ENCODE measurements at places on chromosomes 13 and 19. TPM values are rescaled to one million over a fixed set of nuclear protein-coding genes. Genes with fewer than 3 reads are reported as not detected.

Gene CALR3
- not detected for total RNA-seq

Gene TTC9B
- not detected for total RNA-seq

Gene SPC24
- 3.9 TPM for total RNA-seq

DNA sequence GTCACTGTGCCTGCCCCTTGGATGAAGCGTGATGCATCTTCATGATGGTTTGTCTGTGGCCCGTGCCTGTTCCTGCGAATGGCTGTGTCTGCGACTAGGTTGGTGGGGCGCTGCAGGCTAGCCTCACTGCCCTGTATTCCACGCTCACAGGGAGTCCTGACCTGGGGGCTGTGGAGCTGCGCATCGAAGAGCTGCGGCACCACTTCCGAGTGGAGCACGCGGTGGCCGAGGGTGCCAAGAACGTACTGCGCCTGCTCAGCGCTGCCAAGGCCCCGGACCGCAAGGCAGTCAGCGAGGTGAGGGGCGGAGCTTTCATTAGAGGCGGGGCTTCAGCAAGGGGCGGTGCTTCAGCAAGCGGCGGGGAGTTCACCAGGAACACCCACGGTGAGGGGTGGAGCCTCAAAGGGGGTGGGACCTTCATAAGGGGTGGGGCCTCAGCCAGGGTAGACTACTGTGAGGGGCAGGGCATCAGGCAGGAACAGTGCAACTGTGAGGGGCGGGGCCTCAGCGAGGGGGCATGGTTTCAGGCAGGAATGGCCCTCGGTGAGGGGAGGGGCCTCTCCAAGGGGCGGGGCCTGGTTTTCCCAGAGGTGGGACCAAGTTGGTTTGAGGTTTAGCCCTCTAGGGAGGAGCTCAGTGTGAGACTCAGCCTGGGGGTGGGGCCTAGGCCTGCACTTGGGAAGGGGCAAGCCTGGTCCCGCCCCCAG is 17.2 kb downstream of the PKN1 start:
- DNase-seq: no peak

GRCh38 chr13:40502236-40502635 is 164.2 kb downstream of the FOXO1 start:
- DNase-seq: no peak

DNA sequence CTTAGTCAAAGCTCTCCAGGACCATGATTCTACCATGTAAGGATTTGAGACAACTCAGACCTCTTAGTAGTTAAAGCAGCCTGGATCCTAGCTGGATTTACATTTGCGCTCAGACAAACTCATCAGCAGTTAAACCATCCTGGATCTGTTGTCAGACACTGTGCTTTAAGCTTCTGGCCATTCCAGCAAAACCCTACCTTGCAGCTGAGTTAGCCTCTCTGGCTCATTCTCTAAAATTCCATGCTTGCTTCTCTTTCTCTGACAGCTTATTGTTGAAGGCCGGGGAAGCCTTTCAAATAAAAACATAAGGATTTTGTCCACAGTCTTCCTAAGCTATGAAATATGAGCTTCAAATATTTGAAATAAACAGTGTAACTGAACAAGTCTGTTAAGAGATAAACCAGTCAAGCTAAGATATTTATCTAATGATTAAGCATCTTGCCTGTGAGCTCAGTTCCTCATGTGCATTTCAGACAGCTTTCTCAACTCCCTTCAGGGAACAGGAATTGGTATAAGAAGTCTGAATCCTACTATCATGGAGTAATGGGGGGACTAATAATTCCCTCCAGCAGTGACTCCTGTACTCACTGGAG is 89.3 kb downstream of the SLAIN1 start:
- DNase-seq: no peak

Gene C1QTNF9
- not detected for total RNA-seq

Gene NLRP11
- not detected for total RNA-seq

DNA sequence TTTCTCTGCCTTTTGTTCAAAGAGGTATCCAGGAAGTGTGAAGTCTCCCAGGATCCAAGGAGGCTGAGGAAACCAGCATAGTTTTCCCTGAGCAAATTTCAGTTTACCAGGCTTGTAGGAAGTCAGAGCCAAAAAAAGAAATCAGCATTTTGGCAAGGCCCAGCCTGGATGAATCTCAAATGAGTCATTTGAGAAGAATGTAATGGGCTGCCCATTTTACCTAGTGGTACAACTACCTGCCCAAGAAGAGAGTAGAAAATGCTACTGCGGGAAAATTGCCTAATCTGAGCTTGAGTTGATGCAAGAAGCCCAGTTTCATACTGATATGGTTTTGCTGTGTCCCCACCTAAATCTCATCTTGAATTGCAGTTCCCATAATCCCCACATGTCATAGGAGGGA is 284.1 kb upstream of the ZNF507 start:
- no peak for DNase-seq

DNA sequence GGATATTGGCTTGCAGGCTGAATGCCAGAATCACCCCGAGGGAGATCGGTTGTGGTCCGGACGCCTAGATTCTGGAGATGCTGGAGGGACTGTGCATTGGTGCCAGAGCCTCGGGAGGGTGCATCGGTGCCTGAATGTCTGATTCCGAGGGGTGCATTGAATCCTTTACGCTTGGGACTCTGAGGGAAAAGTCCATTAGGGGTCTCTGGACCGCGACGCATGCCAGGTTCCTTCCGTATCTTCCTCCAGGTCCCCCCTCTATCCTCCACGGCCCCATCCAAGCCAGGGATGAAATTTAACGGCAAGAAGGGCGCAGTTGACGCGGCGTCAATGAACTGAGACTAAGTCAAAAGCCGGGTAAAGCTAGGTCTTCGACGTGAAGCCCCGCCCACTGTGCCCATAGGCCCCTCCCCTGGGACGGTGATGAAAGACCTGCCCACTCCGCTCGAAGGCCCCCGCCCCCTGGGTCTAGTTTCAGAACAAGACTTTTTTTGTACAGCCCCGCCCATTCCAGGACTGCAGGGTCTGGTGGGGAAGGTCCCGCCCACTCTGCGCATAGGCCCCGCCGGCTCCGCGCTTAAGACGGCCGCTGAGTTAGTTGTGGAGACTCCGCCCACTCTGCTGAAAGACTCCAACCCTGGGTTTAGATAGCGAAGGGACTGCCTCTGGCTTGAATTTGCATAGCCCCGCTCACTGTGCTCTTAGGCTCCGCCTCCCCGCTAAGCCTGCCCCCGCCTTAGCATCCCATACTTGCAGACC is 737 bp downstream of the ZNF575 start:
- peak; percentile 100 for DNase-seq

GRCh38 chr13:20197361-20197834 is 4.7 kb upstream of the GJB2 start:
- no peak for DNase-seq

GRCh38 chr13:46355901-46356590 is 31.0 kb downstream of the RUBCNL start:
- no peak for DNase-seq

DNA sequence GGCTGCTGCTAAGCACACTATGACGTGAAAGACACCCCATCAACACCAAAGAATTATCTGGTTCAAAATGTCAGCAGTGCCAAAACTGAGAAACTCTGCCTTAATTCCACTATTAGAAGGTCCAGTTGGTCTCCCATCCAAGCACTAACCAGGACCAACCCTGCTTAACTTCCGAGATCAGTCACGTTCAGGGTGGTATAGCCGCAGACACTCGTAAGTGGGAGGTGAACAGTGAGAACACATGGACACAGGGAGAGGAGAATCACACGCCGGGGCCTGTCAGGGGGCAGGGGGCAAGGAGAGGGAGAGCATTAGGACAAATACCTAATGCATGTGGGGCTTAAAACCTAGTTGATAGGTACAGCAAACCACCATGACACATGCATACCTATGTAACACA is 83.4 kb downstream of the C13orf42 start:
- DNase-seq: no peak

GRCh38 chr13:51577690-51578089 is 6.6 kb upstream of the WDFY2 start:
- no peak for DNase-seq

GRCh38 chr13:93900731-93901130 is 578.8 kb downstream of the DCT start:
- DNase-seq: no peak

Gene PCSK4
- 2.0 TPM for total RNA-seq

Gene KLK7
- total RNA-seq: not detected

DNA sequence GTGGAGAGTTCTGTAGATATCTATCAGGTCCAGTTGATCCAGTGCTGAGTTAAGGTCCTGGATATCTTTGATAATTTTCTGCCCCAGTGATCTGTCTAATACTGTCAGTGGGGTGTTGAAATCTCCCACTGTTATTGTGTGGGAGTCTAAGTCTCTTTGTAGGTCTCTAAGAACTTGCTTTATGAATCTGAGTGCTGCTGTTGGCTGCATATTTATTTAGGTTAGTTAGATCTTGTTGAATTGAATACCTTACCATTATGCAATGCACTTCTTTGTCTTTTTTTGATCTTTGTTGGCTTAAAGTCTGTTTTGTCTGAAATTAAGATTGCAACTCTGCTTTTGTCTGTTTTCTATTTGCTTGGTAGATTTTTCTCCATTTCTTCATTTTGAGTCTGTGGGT is 15.4 kb downstream of the AP1M1 start:
- DNase-seq: no peak

DNA sequence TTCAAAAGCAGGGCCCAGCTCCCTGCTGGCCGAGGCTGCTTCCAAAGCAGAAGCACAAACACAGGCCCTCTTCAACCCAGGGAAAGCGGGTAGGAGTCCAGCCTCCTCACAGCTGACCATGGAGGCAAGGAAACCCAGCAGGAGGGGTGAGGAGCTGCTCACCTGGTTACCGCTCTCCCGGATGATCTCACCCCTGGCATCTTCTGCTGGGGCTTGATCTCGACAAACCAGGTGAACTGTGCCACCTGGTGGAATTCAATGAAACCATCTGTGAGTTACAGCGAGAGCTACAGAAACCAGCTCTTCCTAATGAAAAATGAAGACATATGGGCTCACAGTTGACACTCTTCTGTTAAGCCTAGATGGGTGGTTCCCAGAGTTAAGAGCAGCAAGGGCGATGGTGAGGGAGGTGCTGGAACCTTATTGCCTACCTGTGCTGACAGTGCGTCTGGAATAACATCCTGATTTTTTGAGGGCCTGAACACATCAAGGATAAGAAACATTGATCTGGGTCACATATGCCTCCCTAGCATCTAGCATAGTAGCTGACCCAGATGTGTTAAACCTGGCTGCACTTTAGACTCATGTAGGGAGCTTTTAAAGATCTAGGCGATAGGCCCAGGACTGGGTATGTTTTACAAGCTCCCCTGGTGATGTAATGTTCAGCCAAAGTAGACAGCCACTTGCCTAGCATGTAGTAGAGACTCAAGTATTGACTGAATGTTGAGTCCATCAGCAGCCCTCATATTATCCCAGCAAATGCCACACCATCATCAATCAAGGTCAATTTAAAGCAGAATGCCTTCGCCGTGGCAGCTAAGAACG is 6.1 kb downstream of the DHRS12 start:
- peak; percentile 71 for DNase-seq

Gene ZNF358
- total RNA-seq: 64.5 TPM

GRCh38 chr13:33859691-33860303 is 41.8 kb downstream of the RFC3 start:
- DNase-seq: no peak

Gene PDE4A
- 14.7 TPM for total RNA-seq

DNA sequence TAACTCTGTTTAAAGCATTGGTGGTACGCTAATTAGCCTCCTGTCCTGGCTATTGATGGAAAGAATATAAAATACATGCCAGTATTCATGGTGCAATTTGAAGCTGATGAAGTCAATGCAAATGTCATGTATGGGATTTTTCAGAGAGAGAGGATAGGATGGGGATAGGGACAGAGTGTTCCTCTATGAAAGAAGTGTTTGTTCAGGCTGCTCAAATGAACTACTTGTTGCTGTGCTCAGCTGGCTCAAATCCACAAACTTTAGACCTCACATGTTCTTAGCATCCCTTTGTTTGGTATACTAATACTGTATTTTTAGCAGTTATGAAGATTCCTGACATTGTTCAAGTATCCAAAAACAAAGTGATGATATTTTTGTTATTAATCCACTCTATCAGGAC is 116.5 kb downstream of the SLITRK1 start:
- no peak for DNase-seq

DNA sequence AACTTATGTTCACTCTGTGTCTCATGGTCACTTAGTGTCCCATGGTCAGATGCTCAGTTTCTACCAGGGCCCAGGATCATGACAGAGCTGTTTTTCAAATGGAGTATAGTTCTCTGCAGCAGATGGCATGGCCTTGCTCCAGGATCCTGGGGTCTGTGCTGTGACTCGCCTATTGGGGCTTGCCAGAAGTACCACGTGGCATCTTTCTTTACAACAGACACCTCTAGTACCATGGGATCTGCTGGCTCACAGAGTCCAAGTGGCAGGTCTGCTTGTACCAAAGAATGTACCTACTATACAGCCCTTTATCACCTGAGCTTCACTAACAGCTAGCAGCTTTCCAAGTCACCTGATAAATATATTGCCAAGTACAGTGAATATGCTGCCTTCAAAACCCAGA is 6.0 kb upstream of the RNF6 start:
- DNase-seq: no peak

Gene SIGLEC7
- 1.1 TPM for total RNA-seq

- no peak for DNase-seq
Observed at GRCh38 chr13:23506071-23506806, 64.0 kb upstream of the TNFRSF19 start.

- DNase-seq: no peak
Observed at GRCh38 chr13:54029226-54029625, 1000.6 kb downstream of the OLFM4 start.

Gene SF3A2
- 22.1 TPM for total RNA-seq

DNA sequence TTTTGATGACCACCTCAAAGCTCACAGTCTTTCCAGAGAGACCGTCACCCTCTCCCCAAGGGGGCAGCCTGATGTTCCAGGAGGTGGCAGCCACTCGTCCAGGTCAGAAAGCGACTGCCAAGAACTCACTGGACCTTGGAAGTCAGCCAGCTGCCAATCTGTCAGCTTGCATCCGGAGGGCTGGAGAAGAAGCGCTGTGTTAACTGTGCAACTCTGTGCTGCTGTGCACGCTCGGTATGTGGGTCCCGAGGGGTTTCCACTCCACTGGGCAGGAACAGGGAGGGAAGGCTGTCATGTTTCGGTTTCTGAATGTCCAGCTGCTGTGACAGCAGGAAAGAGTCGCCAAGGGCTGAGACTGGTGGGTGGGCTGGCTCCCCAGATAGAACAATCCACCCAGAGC is 89.2 kb downstream of the CACNA1A start:
- DNase-seq: no peak

DNA sequence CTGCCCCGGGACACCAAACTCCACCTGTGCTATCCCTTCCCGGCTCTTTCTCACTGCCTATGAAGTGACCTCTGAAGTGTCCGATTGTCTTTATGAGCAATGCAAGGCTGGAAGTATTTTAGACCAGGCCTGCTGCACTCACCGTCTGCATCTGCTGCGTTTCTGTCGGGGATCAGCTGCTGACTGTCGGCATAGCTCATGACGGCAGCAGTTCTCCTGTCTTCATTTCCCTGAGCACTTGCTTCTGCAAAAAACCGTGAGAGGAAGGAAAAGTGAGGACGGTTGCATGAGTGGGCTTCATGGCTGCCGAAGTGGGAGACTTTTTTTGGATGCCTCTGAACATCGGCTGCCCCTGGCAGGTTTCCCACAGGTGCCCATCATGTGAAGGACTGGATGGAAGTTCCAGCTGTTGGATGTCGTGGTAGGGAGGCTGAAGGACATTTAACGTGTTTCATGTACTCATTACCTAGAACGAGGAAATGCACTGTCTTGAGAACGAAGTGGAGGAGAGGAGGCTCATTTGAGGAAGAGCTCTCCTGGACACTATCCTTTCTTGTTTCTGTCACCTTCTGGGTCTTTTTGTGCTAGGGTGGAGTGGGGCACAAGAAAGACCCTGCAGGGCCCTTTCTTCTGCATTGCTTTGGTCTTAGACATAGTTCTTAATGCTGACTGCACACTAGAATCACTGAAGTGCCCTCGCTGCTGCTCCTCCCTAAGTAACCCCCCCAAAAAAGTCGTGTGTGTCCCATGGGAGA is 94.7 kb downstream of the RNASEH2B start:
- DNase-seq: peak; percentile 57
